ENCODE measurements at places on chromosomes 5 and 9. TPM values are rescaled to one million over a fixed set of nuclear protein-coding genes. Genes with fewer than 3 reads are reported as not detected.

Gene CCL27
- total RNA-seq = 0.64 TPM

Gene MAP1B
- 0.10 TPM for total RNA-seq

Gene SLC46A2
- total RNA-seq = not detected

Gene POU5F2
- total RNA-seq = 1.2 TPM

Gene ERAP2
- 87.8 TPM for total RNA-seq

Gene FSTL4
- total RNA-seq = not detected

Measured in activated naive CD4-positive, alpha-beta T cell treated with anti-CD3 and anti-CD28 coated beads, Interleukin-2, amount 50 U/mL, for 72 hours (primary cell).